ENCODE measurements at places on chromosomes 4 and X.

- no peak for DNase-seq
These were observed at the start of gene CHM for GRCh38 chrX:86047174-86047935. CHM (minus strand) TSS chrX:86047558; CDS start chrX:86047532, 26 bp downstream.

GRCh38 chr4:176032454-176032853 lies 33.2 kb upstream of the WDR17 start:
- no peak for DNase-seq

GRCh38 chrX:75603833-75604232 lies 81.0 kb upstream of the ZDHHC15 start:
- DNase-seq, result peak; percentile 23

- DNase-seq, result no peak
These were observed 12.5 kb upstream of the SEL1L3 start for GRCh38 chr4:25875281-25875745.

- peak; percentile 10 for DNase-seq
These were observed 29.5 kb downstream of the EGFL6 start for GRCh38 chrX:13598877-13599276.

GRCh38 chr4:28443801-28444412 lies 1583.3 kb downstream of the STIM2 start:
- no peak for DNase-seq

DNA sequence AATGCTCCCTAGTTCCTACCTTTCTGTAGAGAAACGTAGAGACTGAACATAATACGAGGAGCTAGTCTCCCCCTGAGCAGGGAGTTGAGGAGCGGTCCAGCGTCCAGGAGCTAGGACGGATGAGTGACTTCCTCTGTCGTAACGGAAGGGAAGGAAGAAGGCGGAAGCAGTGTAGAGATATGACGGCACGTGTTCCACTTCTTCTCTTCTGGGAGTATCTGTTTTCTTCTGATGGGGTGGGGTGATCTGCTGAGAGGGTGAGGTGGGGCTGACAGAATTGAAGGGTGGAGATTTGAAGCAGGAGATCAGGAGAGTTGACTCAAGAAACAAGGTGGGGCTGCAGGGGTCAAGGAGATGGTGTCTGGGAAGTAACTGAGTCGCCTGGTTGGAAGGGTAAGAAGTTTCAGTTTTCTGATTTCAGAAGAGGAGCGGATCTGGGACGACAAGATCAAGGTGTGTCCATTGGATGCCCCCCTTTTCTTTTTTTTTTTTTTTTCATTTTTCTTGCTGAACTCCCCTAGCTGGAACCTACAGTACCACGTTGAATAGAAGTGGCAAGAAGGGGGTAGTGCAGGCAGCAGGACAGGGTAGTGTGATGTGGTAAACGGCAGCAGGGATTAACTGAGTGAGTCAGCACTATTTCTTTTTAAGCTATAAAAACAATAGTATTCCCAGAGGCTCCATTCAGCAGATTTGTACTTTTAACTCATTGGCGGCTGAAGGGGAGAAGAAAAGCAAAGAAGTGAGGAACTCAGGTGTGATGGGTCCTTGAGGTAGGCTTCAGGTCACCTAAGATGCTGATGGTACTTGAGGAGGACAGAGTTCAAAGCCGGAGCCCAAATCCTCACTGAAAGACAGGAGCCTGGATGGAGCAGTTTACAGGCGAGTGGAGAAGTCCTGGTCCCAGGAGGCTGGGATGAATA lies 50.8 kb upstream of the SETD7 start:
- no peak for DNase-seq

GRCh38 chr4:144578681-144579080 lies 67.3 kb upstream of the HHIP start:
- no peak for DNase-seq

- no peak for DNase-seq
These were observed 103.6 kb downstream of the RTL3 start for GRCh38 chrX:78555401-78555980.

DNA sequence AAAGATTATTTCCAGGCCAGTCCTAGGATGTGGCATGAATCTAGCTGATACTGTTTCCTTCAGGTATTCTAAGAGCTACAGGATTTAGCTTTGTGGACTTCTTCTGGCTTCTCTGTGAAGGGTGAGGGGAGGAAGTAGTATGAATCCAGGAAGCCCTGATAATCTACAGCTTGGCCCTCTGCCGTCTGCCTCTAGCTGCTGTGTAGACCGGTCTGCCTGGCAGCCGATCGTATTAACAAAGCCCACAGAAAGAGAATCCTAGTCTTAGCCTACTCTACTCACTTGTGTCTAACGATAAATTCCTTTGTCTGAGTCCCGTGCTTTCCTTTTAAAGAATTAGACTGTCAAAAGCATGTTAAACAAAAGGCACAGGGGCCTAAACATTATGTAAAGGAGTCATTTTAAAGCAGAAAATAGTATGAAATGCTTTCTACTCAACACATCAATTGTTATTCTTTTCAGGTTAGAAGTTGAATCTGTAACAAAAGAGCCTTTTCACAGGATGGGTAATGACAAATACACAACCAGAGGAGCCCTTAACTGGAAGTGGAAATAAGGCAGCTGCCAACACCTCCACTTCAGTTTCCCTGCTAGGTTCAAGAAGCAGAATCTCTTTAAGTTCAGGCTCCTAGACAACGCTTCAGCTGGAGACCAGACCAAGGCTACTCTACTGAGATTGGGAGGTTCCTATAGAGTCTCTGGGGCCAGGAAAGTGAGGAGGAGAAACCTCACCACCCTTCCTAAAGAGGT lies 48.9 kb upstream of the UCP1 start:
- DNase-seq, result no peak

DNA sequence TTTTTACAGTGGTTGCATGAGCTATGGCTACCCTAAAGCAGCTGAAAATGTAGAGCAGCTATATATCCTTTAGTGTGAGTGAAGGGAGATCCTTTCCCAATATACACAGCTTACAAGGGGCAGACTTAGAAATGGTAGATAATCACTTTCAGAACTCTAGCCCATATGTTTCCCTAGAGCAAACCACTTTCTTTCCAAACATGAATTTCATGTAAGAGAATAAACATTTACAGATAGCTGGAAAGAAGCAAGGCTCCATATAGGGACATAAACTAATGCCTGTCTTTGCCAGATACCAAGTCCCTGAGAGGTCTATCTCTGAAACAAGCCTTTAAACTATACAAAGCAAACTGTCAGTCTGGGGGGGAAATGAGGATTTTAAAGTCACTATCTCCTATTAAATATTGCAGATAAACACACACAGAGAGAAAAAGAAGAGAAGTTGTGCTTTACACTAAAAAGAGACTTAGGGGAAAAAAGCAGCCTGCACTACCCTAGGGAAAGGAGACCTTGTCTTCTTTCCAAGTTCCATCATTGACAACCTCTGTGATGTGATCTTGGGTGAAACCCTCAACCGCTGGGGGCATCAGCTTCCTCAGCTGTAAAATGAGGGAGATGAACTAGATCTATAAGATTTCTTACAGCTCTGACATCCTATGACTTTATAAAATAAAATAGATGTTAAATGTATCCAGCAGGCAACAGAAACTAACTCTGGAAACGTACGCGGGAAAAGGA lies 73.6 kb downstream of the TMEM156 start:
- no peak for DNase-seq

- DNase-seq, result peak; percentile 20
These were observed 52.3 kb downstream of the C4orf51 start for GRCh38 chr4:145732001-145732815.

DNA sequence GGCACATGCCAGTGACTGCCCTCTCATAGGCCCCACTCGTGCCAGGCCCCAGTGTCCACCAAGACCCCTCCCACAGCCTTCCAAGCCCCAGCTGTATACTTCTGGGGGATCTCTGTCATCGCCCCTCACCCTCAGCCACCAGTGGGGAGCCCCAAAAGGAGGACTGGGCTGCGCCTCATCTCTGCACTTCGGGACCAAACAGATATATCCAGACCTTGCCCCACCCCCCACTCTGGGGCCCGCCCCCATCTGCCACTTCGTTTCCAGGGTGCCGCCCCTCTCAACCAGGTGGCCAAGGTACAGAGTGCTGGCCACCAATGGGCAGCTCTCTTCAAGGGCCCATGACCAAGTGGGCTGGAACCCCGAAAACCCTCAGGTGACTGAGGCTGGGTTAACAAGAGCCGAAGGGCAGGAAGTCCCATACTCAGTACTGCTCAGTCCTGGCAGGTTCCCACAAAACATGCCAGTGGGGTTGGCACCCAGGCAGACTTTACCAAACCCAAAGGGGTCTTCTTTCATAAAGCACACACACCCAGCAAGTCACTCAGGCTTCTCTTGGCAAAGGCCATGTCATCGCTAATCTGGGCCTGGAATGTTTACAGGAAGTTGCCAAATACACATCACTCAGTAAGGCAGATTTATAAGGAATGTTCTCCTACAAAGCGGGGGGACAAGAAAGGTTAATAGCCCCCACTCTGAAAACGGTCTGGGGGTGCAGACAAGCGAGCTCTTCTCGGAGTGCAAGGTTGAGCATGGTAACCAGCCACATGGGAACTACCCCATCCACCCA lies 4.4 kb downstream of the ZFYVE28 start:
- no peak for DNase-seq

DNA sequence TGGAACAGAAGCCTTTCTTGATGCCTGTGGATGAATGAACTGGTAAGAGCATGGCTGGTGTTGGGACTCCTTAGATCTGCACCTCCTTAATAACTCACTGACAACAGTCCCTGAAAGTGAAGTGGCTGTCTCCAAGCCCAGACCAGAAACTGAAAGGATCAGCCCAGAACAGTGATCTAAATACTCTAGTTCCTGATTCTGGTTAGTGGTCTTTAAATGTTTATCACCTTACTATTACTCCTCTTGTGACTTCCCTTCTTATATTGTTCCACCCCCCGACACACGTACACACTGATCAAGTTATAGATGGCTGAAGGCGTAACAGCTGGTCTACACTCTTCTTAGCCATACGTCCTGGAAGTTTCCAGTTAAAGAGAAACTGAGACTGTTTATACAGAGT lies 33.8 kb upstream of the ARMCX2 start:
- DNase-seq, result no peak

DNA sequence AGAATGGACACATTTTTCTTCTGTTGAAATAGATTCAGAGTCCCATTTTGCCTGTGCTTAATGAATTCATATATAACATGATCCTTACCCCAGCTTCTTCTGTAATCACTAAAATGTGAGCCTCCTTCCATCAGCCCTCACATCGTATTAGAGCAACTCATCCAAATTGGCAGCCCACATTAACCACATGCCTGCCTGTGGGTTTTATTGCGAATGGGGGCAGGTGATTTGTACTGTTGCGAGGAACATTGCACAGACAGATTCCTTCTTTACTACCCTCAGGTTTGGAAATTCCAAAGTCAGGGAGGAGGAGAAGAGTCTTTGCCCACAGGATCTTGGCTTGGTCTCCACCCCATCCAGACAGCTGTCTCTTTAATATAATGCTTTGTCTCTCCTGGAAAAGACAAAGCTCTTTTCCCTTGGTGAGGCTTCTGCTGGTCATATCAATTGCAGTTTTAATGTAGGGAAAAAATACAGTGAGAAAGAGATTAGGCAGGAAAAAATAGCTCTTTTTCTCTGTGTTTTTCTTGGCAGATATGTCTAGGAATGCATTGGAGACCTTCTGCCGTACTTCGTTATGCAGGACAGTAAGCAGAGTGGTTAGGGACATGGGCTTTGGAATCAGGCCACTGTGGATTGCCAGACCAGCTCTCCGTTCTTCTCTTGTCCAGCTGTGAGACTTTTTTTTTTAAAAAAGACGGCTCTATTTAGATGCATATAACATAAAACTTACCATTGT lies 371.2 kb downstream of the AFF2 start:
- no peak for DNase-seq

GRCh38 chrX:21821875-21822274 lies 17.5 kb upstream of the MBTPS2 start:
- DNase-seq, result no peak

GRCh38 chr4:7382634-7383014 lies 52.1 kb downstream of the PSAPL1 start:
- DNase-seq, result no peak

GRCh38 chr4:47215759-47216158 lies 184.4 kb downstream of the GABRB1 start:
- no peak for DNase-seq

GRCh38 chr4:45079616-45080015 lies 353.3 kb upstream of the GNPDA2 start:
- DNase-seq, result no peak

- DNase-seq, result no peak
These were observed 27.1 kb upstream of the MAP9 start for GRCh38 chr4:155403886-155404285.

DNA sequence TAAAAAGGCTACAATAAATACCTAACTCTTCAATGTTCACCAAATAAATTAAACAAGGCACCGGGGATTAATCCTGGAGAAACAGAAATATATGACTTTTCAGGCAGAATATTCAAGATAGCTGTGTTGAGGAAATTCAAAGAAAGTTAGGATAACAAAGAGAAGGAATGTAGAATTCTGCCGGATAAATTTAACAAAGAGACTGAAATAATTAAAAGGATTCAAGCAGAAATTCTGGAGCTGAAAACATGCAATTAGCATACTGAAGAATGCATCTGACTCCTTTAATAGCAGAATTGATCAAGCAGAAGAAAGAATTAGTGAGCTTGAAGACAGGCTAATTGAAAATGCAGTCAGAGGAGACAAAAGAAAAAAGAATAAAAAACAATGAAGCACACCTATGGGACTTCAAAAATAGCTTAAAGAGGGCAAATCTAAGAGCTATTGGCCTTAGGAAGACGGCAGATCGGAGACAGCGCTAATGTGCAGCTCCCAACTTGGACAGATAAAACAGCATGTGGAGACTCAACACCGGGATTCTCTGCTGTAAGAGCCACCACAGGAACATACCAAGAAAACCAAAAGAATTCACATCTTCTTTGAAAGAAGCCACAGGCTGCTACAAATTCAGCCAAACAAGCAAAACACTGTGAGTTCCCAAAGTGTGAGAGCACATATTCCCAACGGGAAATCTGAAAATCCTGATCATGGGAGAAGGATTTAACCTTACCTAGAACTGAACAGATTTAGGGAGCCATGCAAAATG lies 1290.9 kb downstream of the PCDH18 start:
- no peak for DNase-seq

- DNase-seq, result no peak
These were observed 14.6 kb upstream of the ATXN3L start for GRCh38 chrX:13334491-13334890.

GRCh38 chrX:133465254-133465653 lies 50.0 kb upstream of the GPC4 start:
- no peak for DNase-seq

- DNase-seq, result peak; percentile 35
These were observed 2.0 kb downstream of the GAK start for GRCh38 chr4:930028-930551.

- DNase-seq, result no peak
These were observed 29.5 kb downstream of the FHDC1 start for GRCh38 chr4:152965611-152966010.

DNA sequence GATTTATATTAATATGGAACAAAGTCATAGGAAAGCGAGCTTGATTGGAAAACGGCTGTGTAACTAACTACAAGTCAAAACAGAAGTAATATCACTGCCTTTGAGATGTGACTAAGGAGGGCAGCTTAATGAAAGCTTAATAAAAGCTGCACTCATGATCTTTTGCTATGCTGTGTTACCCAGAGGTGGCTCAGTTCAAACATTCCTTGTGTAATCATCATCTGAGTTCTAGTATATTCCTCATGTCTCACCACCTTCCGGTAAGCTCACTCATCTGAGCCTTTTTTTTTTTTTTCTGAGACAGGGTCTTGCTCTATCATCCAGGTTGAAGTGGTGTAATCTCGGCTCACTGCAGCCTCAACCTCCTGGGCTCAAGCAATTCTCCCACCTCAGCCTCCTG lies 5.0 kb downstream of the GRPEL1 start:
- no peak for DNase-seq

GRCh38 chrX:129359269-129359668 lies 164.0 kb downstream of the SMARCA1 start:
- DNase-seq, result no peak
